ENCODE measurements at places on chromosomes 1 and 21.

GRCh38 chr1:51575406-51576084 lies 41.3 kb upstream of the OSBPL9 start:
- DNase-seq, result no peak

DNA sequence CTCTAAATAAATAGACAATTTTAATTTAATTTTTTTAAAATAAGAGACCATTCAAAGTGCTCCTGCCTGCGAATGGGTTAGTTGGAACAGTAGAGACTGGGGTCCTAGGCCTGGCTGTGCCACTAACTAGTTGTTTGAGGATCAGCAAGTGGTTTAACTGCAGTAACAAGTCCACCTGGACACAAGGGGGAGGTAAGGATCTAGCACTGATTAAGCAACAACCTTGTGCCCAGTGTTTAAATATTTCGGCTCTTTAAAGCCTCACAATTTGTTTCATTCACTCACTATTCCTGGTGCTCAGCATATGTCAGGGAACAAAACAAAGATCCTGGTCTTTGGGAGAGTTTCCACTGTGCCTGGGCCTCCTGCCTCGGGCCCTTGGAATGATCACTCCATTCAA lies 1.6 kb upstream of the AGT start:
- DNase-seq, result no peak

DNA sequence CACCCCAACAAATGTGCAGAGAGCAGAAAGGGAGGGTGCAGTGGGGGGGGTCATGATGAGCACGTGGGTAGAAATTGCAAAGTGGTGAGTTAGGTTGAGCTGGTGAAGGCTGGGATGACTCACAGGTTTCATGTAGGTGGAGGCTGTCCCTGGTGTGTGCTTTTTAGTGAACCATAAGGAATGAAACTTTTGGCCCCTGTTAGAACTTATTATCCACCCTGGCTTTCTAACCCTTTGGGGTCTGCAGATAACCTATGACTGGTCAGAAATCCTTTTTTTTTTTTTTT lies 46.9 kb downstream of the DOP1B start:
- no peak for DNase-seq

- no peak for DNase-seq
Measured at GRCh38 chr1:56357927-56358690, 221.3 kb downstream of the PLPP3 start.

DNA sequence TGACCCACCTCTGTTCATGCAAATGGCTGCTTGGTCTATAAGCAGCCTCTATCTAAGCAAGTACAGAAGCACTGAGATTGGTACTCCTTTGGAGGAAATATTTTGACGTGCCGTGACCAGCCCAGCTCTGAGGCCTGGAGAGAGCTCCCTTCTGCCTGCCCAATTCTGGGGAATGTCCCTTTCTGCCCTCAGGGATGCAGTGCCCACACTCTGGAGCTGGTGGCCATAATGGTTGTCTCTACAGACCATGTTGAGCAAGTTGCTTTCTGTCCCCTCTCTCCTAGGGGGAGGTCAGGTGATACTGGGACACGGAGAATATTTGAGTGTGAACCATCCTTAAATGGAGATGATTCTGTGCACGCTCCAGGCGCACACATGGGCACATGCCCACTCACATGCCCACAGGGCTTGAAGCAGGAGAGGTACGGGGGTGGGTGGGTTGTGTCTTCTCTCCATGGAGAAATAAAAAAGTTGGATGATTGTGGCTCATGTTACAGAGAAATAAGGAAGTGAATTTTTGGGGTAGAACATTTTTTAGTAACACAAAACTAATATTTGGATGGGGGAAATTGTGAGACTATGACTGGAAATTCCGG lies 13.9 kb upstream of the ALPL start:
- DNase-seq, result no peak

DNA sequence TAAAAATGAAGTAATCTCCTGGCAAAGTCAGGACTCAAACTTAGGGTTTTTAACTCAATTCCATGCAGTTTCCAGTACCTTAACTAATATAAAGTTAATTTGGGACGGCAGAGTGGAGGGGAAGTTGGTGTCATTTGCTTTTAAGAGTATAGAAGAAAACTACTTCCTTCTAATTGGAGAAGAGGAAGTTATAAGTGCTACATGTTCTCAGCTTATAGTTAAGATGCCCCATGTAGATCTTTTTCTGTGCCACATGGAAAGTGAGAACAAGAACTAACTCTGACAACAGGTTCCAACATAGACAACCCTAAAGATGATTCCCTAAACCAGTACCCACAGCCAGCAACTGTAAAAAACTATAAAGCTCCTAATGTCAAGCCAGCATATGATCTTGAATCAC lies 11.5 kb downstream of the RRAGC start:
- DNase-seq, result no peak

DNA sequence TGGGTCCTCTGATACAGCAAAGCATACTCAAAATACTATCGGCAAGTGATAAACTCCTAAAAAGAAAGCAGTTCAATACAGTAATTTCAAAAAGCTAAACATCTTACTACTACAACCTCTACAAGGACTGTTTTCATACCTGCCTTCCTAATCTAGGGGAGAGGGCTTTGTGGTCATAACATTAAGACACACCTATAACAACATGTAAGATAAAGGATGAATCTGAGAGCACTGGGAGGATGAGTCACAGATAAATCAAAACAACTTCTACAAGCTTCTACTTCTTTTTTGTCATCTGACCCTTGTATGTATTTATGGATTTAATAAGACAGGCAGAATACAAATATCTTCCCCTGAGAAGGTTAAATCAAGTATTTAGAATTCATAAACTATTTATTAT lies 40.0 kb downstream of the LTN1 start:
- no peak for DNase-seq

DNA sequence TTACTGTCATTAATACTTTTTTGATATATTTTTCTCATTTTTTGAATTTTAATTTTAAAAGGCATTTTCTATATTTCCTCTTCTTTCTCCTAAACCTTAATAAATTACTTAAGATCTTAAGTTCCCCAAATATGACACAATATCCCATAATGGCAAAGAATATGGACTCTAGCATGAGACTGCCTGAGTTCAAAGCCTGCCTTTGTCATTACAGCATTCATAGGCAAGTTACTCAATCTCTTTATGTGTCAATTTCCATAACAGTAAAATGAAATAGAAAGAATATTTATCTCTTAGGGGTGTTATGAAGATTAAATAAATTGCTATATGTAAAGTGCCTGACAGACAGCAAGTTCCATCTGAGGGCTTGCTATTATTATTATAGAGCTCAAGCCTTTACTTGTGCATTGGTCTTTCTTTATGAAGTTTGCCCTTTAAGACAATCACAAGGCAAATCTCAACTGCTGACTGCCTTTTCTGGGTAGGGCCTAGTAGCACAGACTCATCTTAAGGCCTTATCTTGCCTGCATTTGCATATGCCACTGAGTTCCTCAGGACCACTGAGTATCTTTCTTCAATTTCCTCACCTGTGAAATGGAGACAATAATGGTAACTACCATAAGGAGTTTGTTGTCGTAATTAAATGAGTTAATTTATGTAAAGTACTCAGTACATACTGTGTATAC lies 231.0 kb downstream of the NRIP1 start:
- no peak for DNase-seq

GRCh38 chr1:27481994-27482620 lies 7.9 kb downstream of the WASF2 start:
- no peak for DNase-seq

GRCh38 chr1:145425436-145426029 lies at the start of gene NBPF20:
Gene NBPF20, minus strand, starts transcription at chr1:145425603. Its CDS starts 20,331 bp downstream, at chr1:145405272.
- DNase-seq, result peak; percentile 88

GRCh38 chr1:214518361-214518760 lies 33.0 kb downstream of the PTPN14 start:
- DNase-seq, result no peak

GRCh38 chr21:34129039-34129891 lies 55.9 kb downstream of the MRPS6 start:
- peak; percentile 87 for DNase-seq

GRCh38 chr1:195933835-195934234 lies 674.4 kb downstream of the KCNT2 start:
- DNase-seq, result no peak

GRCh38 chr1:115013792-115014191 lies 15.8 kb upstream of the TSHB start:
- DNase-seq, result no peak

DNA sequence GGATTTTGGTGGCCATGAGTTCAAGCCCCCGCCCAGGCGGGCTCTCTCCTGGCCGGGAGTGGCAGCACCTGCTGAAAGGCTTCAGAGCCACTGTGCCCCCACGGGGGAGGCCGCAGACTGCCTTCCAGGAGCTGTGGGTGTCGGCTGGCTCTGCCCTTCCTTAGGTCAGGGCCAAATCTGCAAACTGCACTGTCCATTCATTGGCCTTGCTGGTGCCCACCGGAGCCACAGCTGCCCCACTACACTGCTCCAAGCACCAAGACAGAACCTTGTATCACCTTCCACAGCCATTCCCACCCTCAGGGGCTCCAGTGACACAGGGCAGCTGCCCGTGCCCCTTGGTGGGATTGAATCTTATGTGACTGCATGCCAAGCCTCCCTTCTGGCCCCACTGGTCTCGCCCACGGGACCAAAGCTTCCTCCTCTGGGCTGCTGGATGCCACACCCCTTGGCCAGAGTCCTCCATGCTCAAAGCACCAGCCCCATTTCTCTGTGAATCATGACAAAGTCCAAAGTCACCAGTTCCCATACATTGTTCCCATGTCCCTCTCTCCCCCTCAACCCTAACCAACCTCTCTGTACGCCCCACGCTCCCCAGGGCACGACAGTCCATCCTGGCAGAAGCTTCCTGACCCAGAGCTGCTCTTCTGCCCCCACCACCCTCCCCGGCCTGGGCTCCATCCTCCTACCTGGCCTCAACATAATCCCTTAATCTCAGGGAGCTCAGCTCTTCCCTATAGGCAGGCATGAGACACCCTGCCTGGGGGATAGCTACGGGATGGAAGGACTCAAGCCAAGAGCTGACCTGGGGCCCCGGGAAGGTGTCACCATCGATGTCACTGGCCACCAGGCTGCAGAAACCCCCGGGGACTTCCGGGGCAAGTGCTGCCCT lies 20.9 kb upstream of the GPR153 start:
- DNase-seq, result no peak

GRCh38 chr21:41510500-41510899 lies 2.5 kb upstream of the TMPRSS2 start:
- DNase-seq, result no peak

- DNase-seq, result no peak
Measured at GRCh38 chr1:60113028-60113427, 39.5 kb upstream of the C1orf87 start.

- no peak for DNase-seq
Measured at GRCh38 chr1:46394108-46394871, at the start of gene FAAH. Gene FAAH, plus strand, starts transcription at chr1:46394317. Its CDS starts 32 bp downstream, at chr1:46394349.

- no peak for DNase-seq
Measured at GRCh38 chr1:15684468-15685291, 560 bp downstream of the PLEKHM2 start.

DNA sequence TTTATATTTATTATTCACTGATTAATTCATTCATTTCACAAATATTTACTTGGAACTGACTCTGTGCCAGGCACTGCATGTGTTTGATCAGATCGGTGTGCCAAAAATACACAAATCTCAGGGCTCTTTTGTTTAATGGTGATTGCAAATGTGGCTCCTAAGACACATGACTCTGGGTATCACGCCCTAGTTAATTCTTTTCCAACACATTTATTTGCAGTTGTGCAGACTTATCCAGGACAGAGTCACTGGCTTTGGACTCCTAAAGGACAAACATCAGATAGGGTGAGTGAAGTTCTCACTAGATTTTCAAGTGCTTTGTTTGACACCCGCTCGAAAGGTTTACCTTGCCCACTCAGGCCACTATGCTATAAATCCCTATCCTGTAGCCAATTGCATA lies 335.5 kb downstream of the BARHL2 start:
- DNase-seq, result no peak

GRCh38 chr1:236575523-236575922 lies 28.8 kb downstream of the HEATR1 start:
- no peak for DNase-seq

DNA sequence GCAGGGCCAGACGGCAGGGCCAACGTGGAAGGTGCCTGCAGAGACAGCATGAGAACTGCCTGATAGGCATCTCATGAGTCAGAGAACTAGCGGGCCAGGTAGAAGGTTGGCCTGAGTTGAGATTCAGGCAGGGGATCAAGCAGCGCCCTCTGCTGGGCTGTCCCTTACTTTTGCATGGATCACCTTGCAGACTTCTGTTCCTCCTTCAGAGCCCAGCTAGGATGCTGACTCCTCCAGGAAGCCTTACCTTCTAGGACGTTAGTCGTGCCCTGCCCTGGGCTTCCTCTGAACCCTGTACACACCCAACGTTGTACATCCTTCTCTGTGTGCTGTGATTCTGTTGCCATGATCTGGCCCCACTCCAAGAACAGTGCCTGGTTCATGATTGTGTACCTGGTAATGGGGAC lies 231.3 kb upstream of the VAMP3 start:
- DNase-seq, result no peak

GRCh38 chr1:209155546-209155945 lies 428.0 kb upstream of the CAMK1G start:
- no peak for DNase-seq

DNA sequence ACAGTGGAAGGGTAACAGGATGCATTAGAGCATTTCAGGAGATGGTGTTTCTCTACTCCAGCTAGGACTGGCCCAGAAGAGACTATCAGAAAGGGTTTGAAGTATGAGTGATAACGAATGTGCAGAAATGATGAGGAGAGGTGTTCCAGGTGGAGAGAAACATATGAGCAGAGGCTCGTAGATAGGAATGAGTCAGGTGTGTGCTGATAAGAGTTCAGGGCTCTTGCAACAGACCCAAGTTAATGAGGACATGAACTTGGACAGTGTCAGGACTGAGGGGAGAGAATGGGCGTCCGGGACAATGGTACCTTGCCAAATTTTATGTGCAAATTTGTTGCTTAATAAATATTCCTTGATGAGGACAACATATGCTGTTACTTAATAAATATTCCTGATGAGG lies 183.9 kb upstream of the NFIA start:
- no peak for DNase-seq

DNA sequence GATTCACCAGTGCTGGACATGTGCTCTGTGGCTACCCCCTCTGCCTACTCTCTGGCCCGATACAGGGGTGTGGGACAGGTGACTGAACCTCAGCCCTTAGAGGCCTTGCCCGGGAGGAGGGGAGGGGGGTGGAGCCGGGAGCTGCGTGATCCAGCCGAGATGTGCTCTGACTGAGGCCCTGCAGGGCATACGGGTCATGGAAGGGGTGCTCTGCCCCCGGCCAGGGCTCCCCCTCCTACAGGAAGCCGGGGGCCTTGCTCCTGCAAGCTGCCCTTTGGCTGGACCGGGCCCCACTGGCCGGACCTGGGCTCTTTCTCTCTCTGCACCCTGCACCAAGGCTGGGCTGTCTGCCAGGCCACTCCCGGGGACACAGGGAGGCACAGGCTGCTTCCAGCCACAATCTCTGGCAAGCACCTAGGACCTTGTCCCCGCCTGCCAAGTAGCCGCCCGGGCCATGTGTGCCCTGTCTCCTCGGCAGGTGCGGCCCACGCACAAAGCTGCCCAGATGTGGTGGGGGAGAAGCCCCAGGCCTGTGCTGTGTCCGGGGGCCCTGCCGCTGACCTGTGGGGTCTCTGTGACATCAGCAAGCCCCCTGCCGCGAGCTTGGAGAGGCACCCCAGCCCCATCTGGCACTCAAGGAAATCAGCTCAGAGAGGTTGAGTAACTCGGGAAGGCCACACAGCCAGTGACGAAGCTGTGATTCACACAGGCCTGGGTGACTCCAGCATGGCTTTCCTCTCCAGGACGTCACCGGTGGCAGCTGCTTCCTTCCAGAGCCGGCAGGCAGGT lies 1.5 kb downstream of the SCNN1D start:
- no peak for DNase-seq

Data from NCI-H1092 (cell line).